ENCODE measurements at places on chromosomes 2 and 18. TPM values are rescaled to one million over a fixed set of nuclear protein-coding genes. Genes with fewer than 3 reads are reported as not detected.

CYP1B1 gene
- 4.3 TPM for total RNA-seq

BIRC6 gene
- 58.2 TPM for total RNA-seq

PID1 gene
- not detected for total RNA-seq

UBE2F gene
- 52.9 TPM for total RNA-seq

ERFE gene
- total RNA-seq, result not detected

KCNF1 gene
- not detected for total RNA-seq

CFC1 gene
- not detected for total RNA-seq

GALR1 gene
- total RNA-seq, result not detected

GDF7 gene
- total RNA-seq, result 0.02 TPM

DNA sequence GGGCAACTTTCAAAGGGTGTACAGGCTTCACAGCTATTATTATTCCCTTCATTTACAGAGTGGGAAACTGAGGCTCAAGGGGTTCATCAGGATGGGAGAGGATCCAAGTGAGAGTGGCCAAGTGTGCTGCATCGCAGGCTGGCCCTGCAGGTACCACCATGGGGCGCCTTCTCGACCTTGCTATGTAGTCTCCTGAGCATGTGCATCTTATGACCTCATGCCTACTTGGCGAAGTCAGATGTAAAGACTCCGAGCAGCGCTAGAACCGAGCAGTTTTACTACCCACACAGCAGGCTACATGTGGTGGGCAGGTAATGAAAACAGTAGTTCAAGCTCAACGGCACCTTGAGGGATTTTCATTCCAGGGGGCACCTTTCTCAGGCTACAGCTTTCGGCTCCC is 42.0 kb downstream of the TFCP2L1 start:
- H3K27me3 ChIP-seq, result no peaks in the 10 kb centered on the region
- no peak for DNase-seq
- H3K36me3 ChIP-seq, result no peaks in the 10 kb centered on the region
- no peak overlapping the region for H3K27ac ChIP-seq
- H3K4me3 ChIP-seq, result no peak overlapping the region

GRCh38 chr2:227477291-227477690 is 5.3 kb downstream of the AGFG1 start:
- H3K4me1 ChIP-seq, result peaks cover 68% of the 10 kb centered on the region
- peaks cover 3% of the 10 kb centered on the region for H3K36me3 ChIP-seq
- H3K4me3 ChIP-seq, result no peak overlapping the region

GRCh38 chr18:78607221-78607620 is 372.4 kb upstream of the SALL3 start:
- H3K27me3 ChIP-seq, result no peaks in the 10 kb centered on the region
- H3K4me1 ChIP-seq, result no peaks in the 10 kb centered on the region
- no peak for DNase-seq
- no peaks in the 10 kb centered on the region for H3K36me3 ChIP-seq
- no peak overlapping the region for H3K27ac ChIP-seq

GRCh38 chr2:232927032-232927792 is 57.1 kb downstream of the SNORC start:
- peaks cover 7% of the 10 kb centered on the region for H3K36me3 ChIP-seq
- DNase-seq, result peak; percentile 46
- H3K27ac ChIP-seq, result no peak overlapping the region
- H3K4me3 ChIP-seq, result peak overlapping the region; percentile 48
- H3K4me1 ChIP-seq, result peaks cover 8% of the 10 kb centered on the region

GRCh38 chr2:130300258-130300969 is 42.3 kb upstream of the IMP4 start:
- H3K27ac ChIP-seq, result no peak overlapping the region
- H3K4me3 ChIP-seq, result no peak overlapping the region
- H3K4me1 ChIP-seq, result no peaks in the 10 kb centered on the region
- no peak for DNase-seq
- no peaks in the 10 kb centered on the region for H3K36me3 ChIP-seq

GRCh38 chr2:39356922-39357639 is 80.0 kb downstream of the MAP4K3 start:
- peaks cover 28% of the 10 kb centered on the region for H3K36me3 ChIP-seq
- no peaks in the 10 kb centered on the region for H3K27me3 ChIP-seq
- no peaks in the 10 kb centered on the region for H3K4me1 ChIP-seq
- H3K27ac ChIP-seq, result no peak overlapping the region
- no peak overlapping the region for H3K4me3 ChIP-seq

- no peaks in the 10 kb centered on the region for H3K36me3 ChIP-seq
- DNase-seq, result no peak
- H3K4me3 ChIP-seq, result no peak overlapping the region
- H3K27me3 ChIP-seq, result peaks cover 14% of the 10 kb centered on the region
Measured at GRCh38 chr2:126889496-126890135, 9.1 kb upstream of the TEX51 start.

- no peak overlapping the region for H3K4me3 ChIP-seq
- no peaks in the 10 kb centered on the region for H3K36me3 ChIP-seq
- no peak overlapping the region for H3K27ac ChIP-seq
- no peak for DNase-seq
Measured at GRCh38 chr2:120316528-120317179, 29.3 kb upstream of the INHBB start.

GRCh38 chr2:156343940-156344301 is 11.4 kb upstream of the NR4A2 start:
- H3K27me3 ChIP-seq, result no peaks in the 10 kb centered on the region
- no peak for DNase-seq
- peak overlapping the region; percentile 89 for H3K27ac ChIP-seq
- peaks cover 42% of the 10 kb centered on the region for H3K4me1 ChIP-seq
- no peak overlapping the region for H3K4me3 ChIP-seq
- no peaks in the 10 kb centered on the region for H3K36me3 ChIP-seq

GRCh38 chr2:67561457-67561965 is 164.4 kb downstream of the ETAA1 start:
- no peaks in the 10 kb centered on the region for H3K27me3 ChIP-seq
- H3K27ac ChIP-seq, result no peak overlapping the region
- no peaks in the 10 kb centered on the region for H3K4me1 ChIP-seq
- no peak for DNase-seq

DNA sequence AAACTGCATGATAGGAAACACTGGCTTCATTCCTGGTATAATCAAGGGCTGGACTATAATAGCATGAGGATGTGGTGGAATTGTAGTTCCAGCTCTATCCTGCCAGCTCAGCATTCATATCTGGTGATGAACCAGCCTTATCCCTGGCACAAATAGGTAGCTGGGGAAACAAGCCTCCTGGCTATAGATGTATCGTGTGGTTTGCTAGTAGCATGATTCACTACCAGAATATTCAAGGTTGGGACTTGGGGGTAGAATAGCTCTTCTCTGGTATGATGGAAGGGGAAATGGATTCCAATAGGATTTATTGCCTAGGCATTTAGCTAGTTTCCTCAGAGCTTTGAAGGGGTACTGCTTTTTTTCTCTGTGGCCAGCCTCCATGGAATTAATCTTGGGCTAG is 532.8 kb downstream of the FBXO15 start:
- no peaks in the 10 kb centered on the region for H3K27me3 ChIP-seq
- H3K4me1 ChIP-seq, result no peaks in the 10 kb centered on the region
- no peak overlapping the region for H3K4me3 ChIP-seq
- no peak for DNase-seq

DNA sequence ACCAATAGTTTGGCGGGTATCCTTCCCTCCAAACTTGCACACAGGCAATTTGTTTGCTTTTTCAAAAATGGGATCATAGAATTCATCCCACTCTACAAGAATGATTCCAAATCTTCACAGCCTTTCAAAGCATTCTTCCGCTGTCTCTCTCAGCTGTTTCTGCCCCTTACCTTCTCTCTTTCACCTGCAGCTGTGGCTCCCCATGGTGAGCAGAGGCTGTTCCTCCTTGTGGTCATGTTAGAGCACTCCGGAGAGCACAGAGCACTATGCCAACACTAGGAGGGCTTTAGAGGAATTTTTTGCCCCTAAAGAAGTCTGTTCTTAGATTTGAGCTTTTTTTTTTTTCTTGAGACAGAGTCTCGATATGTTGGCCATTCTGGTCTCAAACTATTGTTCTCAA is 30.4 kb downstream of the MTHFD2 start:
- peaks cover 4% of the 10 kb centered on the region for H3K36me3 ChIP-seq
- no peak for DNase-seq
- peaks cover under 1% of the 10 kb centered on the region for H3K4me1 ChIP-seq
- no peaks in the 10 kb centered on the region for H3K27me3 ChIP-seq
- H3K4me3 ChIP-seq, result no peak overlapping the region

GRCh38 chr18:7579176-7579917 is 12.2 kb downstream of the PTPRM start:
- peaks cover 1% of the 10 kb centered on the region for H3K4me1 ChIP-seq
- no peak overlapping the region for H3K27ac ChIP-seq

GRCh38 chr2:112793449-112793978 is 9.2 kb upstream of the IL1A start:
- no peak overlapping the region for H3K4me3 ChIP-seq
- H3K4me1 ChIP-seq, result peaks cover 23% of the 10 kb centered on the region
- DNase-seq, result peak; percentile 31
- peaks cover 2% of the 10 kb centered on the region for H3K36me3 ChIP-seq
- peaks cover 2% of the 10 kb centered on the region for H3K27me3 ChIP-seq
- peak overlapping the region; percentile 85 for H3K27ac ChIP-seq

- H3K4me1 ChIP-seq, result peaks cover 3% of the 10 kb centered on the region
- no peaks in the 10 kb centered on the region for H3K36me3 ChIP-seq
- H3K4me3 ChIP-seq, result no peak overlapping the region
- H3K27me3 ChIP-seq, result peaks cover 7% of the 10 kb centered on the region
- H3K27ac ChIP-seq, result no peak overlapping the region
Measured at GRCh38 chr2:26495705-26496297, 17.9 kb upstream of the OTOF start.

DNA sequence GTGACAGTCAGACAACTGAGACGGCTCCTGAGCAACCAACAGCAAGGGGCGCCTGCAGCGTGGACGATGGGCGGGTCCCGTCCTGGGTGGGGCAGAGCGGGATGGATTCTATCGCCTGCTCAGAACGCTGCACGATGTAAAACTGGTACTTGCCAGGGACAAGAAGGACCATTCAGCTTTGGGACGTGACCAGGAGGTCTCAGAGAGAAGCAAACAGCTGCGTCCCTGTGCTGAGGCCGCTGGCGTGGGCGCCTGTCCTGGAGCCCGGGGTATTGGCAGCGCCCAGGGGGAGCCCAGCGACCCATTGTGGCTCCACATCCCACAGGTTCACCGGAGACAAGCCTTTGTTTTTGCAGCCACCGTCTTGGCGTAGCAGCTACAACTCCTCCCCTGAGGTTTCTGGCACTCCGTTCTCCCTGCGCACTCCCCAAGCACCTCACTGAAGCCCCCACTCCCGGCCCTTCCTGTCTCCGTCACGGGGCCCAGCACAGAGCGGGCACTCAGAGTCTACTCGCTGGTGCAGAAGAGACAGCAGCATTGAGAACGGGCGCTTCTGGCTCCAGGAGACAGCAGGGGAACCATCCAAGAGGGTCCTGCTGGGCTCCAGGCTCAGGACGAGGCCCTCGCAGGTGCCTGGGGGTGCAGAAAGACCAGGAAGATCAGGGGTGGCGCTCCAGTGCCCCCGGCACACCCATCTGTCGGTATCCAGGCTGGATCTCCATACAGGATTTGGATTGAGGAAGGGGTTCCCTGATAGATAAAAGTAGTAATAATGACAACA is 22.1 kb upstream of the KCNG2 start:
- H3K4me1 ChIP-seq, result no peaks in the 10 kb centered on the region
- peaks cover 8% of the 10 kb centered on the region for H3K27me3 ChIP-seq
- no peaks in the 10 kb centered on the region for H3K36me3 ChIP-seq
- DNase-seq, result no peak
- H3K27ac ChIP-seq, result no peak overlapping the region

DNA sequence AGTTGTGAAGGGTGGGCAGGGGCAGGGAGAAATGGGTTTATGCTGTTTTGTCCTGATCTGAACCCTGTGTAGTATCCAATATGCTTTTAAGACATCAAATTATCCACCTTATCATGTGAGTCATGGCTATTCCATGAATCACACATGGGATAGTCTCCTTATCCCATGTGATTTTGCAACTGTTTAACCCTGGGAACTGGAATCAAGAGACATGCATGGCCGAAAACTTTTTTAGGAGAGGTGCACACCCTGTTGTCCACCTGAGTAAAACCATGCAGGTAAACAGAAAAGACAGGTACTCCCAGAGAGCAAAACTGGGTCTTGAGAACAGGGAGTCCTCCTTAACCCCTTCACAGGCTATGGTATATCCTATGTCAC is 490.6 kb upstream of the HS6ST1 start:
- H3K27ac ChIP-seq, result no peak overlapping the region
- no peak for DNase-seq
- no peaks in the 10 kb centered on the region for H3K36me3 ChIP-seq
- H3K4me3 ChIP-seq, result no peak overlapping the region
- no peaks in the 10 kb centered on the region for H3K4me1 ChIP-seq

DNA sequence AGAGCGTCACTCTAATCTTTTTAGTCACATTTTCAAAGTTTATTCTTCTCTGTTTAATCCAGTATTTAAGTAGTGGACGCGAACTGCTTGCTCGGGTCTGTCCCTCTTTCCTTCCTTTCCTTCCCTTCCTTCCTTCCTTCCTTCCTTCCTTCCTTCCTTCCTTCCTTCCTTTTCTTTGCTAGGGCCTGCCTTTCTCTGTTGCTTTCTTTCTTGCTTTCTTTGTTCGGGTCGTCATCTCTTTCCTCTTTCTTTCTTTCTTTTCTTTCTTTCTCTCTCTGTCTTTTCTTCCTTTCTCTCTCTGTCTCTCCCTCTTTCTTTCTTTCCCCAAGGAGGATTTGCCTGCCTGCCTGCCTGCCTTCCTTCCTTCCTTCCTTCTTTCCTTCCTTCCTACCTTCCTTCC is 3.0 kb upstream of the ACKR3 start:
- H3K4me3 ChIP-seq, result no peak overlapping the region
- H3K4me1 ChIP-seq, result peaks cover 18% of the 10 kb centered on the region
- H3K36me3 ChIP-seq, result peaks cover 6% of the 10 kb centered on the region
- H3K27ac ChIP-seq, result no peak overlapping the region

GRCh38 chr2:98419977-98420725 is 24.5 kb upstream of the INPP4A start:
- no peak overlapping the region for H3K4me3 ChIP-seq
- DNase-seq, result no peak
- H3K4me1 ChIP-seq, result peaks cover 4% of the 10 kb centered on the region
- no peak overlapping the region for H3K27ac ChIP-seq

GRCh38 chr2:170484552-170484951 is 230.6 kb upstream of the SP5 start:
- no peak overlapping the region for H3K4me3 ChIP-seq
- H3K4me1 ChIP-seq, result no peaks in the 10 kb centered on the region
- H3K27me3 ChIP-seq, result no peaks in the 10 kb centered on the region
- no peak overlapping the region for H3K27ac ChIP-seq

DNA sequence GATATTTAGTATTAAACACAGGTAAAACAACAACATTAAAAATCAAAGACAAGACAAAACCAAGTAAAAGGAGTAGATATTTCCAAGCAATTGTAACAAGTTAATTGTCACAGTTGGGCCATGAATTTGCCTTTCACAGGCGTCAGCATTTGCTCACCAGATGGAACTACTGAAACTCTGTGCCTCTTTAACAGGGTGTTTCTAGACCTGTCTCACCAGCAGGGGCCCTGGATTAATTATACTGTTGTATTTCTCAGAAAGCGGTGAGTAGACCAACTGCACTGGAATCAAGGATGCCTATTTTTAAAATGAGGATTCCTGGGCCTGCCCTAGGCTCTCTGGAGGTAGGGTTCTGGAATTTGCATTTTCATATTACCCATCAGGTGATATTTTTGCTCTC is 92.6 kb downstream of the UPP2 start:
- H3K27ac ChIP-seq, result no peak overlapping the region
- peaks cover 24% of the 10 kb centered on the region for H3K27me3 ChIP-seq
- no peaks in the 10 kb centered on the region for H3K36me3 ChIP-seq
- H3K4me3 ChIP-seq, result no peak overlapping the region
- DNase-seq, result no peak

Measured in activated CD4-positive, alpha-beta memory T cell treated with anti-CD3 and anti-CD28 coated beads for 36 hours (primary cell).